SHP77 treated with DMSO at 0.1 percent for 48 hours (cell line): ENCODE measurements at places on chromosomes 6 and 20.

DNA sequence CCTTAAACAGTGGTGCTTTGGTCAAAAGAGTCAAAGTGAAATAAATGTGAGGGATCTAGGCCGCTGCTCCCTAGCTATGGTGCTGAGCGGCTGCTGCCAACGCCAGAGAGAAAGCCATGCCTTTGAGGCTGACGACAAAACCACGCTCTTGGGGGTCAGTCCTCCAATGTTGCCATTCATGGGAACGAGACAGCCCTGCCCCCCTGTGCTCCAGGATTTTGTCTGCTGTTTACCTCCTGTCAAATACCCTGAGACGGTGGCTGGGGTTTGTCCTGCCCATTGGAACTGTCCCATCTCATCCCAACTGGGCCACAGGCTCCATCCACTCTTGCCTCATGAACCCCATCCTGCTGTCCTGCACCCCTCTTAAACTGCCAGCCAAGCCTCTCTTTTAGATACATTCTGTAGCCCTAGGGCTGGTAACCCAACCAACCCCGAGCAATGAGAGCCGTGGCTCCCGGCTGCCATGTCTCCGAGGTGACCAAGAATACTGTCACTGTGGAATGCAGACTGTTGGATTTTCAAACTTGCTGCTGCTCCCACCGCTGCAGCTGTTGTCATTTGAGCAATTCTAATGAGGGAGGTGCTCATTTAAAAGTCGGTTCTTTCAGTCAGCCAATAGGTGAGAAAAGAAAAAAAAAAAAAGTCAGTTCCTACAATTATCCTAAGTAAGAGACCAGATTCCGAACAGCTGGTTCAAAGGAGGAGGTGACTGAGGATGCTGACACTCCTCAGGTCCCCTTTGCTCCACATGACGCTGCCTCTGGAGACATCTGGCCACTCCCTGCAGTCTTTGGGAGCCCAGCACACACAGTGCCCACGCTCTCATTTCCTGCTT lies 73.1 kb upstream of the QKI start:
- DNase-seq, result no peak

- DNase-seq, result no peak
Observed at GRCh38 chr20:14611479-14611878, 274.1 kb upstream of the FLRT3 start.

GRCh38 chr20:48463916-48464315 lies 363.9 kb downstream of the PREX1 start:
- no peak for DNase-seq

DNA sequence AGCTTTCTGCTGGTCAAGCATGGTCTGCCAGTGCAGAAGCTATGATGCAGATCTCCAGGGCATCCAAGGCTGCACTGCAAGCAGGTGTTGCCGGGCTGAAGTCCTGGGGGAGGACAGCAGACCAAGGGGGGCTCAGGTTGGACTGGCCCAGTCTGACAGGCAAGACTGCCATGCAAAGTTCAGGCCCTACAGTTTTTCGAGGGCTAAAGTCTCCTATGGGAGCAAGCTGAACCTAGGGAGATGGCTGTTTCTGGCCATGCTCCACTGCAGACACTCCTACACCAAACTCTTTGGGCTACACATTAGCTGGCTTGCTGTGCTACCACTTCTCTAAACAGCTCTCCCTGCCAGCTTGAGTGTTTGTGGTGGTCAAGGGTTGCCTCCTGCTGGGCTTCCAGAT lies 130.0 kb upstream of the SYNCRIP start:
- no peak for DNase-seq

- no peak for DNase-seq
Observed at GRCh38 chr20:43830883-43831282, 83.8 kb upstream of the TOX2 start.

- DNase-seq, result no peak
Observed at GRCh38 chr6:9208966-9209365, 773.6 kb upstream of the SLC35B3 start.

GRCh38 chr6:31728767-31729514 lies at the start of gene DDAH2:
Gene DDAH2, minus strand, starts transcription at chr6:31729299. Its CDS starts 138 bp downstream, at chr6:31729161.
- DNase-seq, result no peak

GRCh38 chr20:45857882-45858216 lies 435 bp downstream of the ZSWIM3 start:
- no peak for DNase-seq

GRCh38 chr6:92753956-92754355 lies 665.4 kb downstream of the EPHA7 start:
- DNase-seq, result no peak

DNA sequence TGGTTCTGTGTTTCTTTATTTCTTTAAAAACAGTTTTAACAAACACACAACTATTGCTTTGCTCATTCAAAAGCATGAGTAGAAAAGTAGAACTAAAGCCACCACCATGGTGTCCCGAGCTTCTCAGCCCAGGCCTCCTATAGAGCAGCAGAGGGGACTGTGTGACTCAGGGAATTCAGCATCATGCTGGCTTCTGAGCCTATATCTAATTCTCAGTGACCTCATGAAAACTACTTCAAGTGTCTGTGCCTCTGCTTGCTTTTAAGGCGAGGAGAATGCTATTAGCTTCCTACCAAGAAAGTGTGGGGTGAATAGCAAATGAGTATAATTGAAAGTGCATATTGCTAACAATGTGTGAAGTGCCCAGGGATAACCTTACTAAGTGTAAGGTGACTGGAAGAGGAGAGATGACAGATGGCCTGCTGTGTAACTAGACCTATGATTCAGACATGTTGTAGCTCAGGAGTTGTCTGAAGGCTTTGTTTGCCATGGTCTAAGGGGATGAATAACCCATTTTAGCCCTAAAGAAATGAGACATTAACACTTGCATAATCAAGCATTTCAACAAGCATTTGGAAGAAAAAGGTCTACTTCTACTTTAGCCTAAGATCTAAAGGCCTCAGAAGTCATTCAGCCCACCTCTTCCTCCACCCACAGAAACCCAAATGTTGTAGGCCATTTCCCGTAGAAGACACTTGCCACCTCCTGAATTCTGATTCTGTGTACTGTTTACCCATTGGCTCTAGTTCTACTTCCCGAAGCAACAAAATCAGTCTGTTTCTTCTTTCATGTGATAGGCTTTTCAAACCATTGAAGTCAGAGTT lies 121.5 kb upstream of the ARG1 start:
- DNase-seq, result no peak

- no peak for DNase-seq
Observed at GRCh38 chr6:108361312-108361932, 66.6 kb downstream of the AFG1L start.

- no peak for DNase-seq
Observed at GRCh38 chr6:18931086-18931485, 543.9 kb downstream of the RNF144B start.

DNA sequence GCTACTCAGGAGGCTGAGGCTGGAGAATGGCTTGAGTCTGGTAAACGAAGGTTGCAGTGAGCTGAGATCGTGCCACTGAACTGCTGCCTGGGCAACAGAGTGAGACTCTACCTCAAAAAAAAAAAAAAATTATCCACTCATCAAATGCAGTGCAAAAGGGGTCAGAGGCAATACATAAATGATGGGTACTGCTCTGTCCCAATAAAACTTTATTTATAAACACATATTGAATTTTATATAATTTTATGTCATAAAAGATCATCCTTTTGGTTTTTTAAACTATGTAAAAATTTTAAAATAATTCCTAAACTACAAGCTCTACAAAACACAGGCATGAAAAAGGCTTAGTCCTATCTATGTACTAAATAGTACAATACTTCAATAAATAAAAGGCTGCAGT lies 10.3 kb downstream of the KHDC1 start:
- no peak for DNase-seq

DNA sequence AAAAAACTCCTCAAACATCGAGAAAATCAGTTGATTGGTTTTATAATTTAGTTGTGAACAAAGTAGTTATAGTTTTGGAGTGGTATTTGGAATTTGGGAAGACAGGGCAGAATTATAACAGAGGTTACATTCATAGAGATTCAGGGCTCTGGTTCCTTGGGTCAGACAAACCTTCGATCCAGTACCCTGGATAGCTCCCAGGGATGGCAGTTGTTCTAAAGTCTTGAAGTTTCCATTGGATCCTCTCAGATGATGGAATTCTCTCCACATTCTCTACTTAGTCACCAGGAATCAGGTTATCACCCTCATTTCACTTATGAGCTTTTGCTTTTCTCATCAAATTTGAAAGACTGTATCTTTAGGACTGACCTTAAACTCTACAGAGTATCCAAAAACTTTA lies 285.1 kb downstream of the CENPW start:
- DNase-seq, result no peak

DNA sequence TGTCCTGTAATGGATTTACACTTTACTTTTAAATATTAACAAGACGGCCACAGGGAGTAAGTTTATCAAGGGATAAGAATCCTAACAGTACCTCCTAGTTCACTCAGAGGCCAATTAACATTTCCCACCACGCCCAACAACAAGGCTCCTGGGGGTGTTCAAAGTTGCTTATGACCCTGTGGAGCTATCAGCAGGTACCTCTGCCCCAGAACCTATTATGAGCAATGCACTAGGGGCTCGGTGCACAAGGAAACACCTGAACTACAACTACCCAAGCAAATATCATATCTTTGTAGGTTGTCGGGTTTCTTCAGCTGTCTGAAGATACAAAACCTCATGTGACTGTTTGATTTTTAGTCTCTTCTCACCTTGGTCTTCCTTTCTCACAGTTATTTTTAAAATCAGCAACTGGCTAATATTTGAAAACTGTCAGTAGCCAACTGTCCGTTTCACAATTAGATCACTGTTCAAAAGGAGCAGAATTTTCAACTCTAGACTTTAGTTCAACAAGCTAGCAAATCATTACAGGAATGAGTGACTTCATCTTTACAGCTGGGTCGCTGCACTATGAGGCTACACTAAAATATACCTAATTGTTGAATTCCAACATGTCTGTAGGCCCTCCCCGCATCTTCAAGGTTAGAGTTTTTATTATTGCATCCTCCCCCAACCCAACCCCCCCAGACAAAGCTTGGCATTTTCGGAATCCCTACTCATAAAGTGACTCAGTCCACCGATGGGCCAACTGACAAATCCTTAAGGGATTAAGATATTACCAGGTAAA lies 38.1 kb downstream of the B4GALT5 start:
- no peak for DNase-seq

DNA sequence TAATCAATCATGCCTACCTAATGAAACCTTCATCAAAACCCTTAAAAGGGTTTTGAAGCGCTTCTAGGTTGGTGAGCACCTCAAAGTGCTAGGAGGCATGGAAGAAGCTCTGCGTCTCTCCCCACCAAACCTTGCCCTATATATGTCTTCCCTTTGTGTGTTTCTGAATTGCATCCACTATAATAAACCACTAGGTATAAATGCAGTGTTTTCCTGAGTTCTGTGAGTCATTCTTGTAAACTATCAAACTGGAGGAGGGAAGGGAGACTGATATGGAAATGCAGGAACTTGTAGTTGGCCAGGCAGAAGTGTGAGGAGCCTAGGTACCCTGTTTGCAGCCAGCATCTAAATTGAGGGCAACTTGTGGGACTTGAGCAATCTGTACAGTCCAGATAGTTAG lies 698.8 kb downstream of the DOK5 start:
- no peak for DNase-seq

GRCh38 chr6:40735121-40735520 lies 148.0 kb upstream of the LRFN2 start:
- DNase-seq, result no peak

GRCh38 chr6:112018619-112019416 lies 35.1 kb upstream of the CCN6 start:
- DNase-seq, result no peak

- no peak for DNase-seq
Observed at GRCh38 chr6:153616506-153616905, 422.5 kb upstream of the OPRM1 start.

GRCh38 chr20:49685161-49685601 lies 28.5 kb downstream of the B4GALT5 start:
- DNase-seq, result no peak

DNA sequence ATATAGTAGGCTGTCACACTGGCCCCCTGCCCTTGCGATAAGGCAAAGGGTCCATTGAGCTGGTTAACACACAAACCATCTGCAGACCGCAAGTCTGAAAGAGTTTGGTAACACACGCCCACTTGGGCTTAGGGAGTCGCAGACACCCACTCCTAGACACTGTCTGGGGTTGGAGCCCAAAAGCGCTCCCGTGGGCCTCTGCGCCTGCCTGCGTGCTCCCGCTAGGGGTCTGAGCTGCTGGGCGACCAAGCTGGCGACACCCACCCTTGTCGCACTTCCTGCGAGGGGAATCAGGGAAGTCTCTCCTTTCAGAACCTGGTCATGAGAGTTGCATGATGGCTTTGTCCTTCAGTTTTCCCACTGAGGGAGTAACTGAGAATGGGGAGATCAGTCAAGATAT lies 653.0 kb downstream of the HTR1B start:
- DNase-seq, result no peak

- DNase-seq, result peak; percentile 76
Observed at GRCh38 chr20:62861726-62862336, at the start of gene TCFL5. Gene TCFL5, minus strand, starts transcription at chr20:62861822. Its CDS starts 152 bp downstream, at chr20:62861670.

GRCh38 chr6:143872201-143872600 lies 7.9 kb downstream of the ZC2HC1B start:
- DNase-seq, result no peak

- DNase-seq, result no peak
Observed at GRCh38 chr6:25329982-25330381, 50.8 kb downstream of the CARMIL1 start.

- DNase-seq, result no peak
Observed at GRCh38 chr6:25889877-25890853, 16.1 kb upstream of the SLC17A3 start.

GRCh38 chr6:45548657-45549515 lies 171.2 kb upstream of the SUPT3H start:
- DNase-seq, result no peak

GRCh38 chr6:35471836-35472345 lies 3.7 kb downstream of the RPL10A start:
- DNase-seq, result no peak
